NCI-H510A (cell line): ENCODE measurements at places on chromosomes 16 and 17.

DNA sequence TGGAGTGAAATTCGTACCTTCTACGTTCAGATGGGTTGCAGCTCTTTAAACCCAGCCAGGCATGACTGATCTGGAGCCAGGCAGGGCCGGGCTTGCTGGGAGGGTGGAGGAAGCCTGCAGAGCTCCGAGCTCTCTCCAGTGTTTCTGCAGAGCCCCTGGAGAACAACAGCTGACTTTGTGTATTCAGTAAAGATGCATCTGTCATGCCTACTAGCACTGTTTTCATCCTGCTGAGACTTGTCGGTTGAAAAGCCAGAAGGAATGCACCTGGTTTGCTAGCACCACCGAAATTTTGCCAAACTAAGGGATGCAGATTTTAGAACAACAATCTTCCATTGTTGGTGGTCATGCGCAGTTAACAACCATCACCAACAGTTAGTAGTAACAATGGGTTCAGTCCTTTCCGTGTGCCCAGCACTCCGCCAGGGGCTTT is 22.4 kb upstream of the SCNN1B start:
- DNase-seq, result peak; percentile 79

DNA sequence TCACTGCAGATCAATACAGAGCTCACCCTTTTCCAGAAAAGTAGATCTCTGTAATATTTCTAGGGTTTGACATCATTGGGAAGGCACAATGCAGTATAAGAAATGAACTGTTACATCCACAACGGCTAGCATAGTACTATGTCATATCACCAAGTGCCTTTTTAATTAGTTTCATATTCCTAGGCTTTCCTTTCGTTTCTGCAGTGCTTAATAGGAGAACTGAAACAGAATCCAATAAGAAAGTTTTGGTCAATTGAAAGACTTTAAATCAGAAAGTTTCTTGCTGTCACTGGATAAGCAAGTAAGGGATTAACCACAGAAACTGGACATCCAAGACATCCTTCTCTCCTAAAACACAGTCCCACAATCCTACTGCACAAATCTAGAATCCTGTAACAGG is 3.5 kb upstream of the RNF43 start:
- no peak for DNase-seq

DNA sequence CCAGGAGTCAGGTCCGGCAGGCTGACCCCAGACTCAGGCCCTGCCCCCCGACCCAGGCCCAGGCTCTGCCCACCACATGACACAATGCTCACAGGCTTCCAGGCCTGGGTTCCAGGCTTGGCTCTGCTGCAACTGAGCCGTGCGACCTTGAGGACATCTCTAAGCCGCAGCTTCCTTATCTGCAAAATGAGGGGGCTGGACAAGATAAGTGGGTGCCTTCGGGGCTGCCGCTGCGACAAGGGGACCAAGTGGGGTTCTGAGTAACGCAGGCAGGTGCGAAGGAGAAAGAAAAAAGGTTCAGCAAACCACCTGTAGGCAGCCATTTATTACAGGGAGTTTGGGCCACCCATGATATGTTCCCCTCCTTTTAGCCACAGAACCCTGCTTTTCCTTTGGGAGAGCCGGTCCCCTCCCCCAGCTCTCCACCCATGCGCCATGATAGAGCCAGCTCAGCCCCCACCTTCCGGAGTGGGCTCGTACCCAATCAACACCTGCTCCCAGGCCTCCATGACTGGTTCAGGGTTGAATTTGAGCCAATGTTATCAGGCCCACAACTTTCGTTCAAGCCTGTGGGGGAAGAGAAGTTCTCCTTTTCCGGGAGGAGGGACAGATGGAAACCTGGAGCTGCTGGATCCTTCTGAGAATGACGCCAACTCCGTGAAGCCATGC is 38.2 kb downstream of the RTN4RL1 start:
- DNase-seq, result no peak

DNA sequence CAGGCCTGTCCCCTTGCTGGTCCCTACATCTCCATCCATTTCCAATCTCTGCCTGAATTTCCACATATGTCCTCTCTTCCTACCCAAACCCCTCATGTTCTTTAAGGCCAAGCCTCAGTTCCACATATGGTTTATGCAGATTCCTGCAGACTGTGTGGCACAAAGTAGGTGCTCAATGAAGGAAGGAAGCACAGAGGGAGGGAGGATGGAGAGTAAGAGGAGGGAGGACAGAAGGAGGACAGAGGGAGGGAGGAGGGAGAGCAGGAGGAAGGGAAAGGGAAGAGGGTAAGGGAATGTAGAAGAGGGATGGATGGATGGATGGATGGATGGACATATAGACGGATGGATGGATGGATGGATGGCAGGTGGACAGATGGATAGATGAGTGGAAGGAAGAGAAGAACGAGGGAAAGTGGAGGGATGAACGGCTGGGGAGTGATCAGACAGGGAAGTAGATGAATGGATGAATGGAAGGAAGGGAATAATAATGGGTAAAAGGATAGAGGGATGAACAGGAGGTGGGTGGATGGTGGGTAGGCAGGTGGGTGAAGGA is 7.7 kb upstream of the KRT14 start:
- DNase-seq, result no peak

DNA sequence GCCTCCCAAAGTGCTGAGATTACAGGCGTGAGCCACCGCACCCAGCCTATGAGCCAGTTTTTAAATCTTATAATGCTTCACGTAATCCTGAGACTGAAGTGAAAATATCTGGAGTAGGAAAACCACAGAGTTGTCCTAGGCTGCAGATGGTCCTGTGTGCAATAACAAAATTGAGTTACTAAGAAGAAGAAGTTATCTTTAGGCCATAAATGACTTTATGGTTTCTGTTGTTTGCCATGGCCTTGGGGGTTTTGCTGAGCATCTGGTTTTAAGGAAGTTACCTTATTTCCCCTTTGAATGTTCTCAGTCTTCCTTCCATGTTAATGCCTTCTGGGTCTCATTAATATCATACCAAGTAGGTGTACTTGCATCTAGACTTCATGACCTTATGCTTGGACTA is 16.5 kb downstream of the NMT1 start:
- no peak for DNase-seq

GRCh38 chr17:44672479-44673093 is 16.3 kb downstream of the MEIOC start:
- DNase-seq, result no peak

- DNase-seq, result peak; percentile 83
These were observed 7.5 kb downstream of the GINS2 start for GRCh38 chr16:85681255-85681654.

- DNase-seq, result no peak
These were observed 440.2 kb downstream of the KCNJ2 start for GRCh38 chr17:70609566-70609965.

DNA sequence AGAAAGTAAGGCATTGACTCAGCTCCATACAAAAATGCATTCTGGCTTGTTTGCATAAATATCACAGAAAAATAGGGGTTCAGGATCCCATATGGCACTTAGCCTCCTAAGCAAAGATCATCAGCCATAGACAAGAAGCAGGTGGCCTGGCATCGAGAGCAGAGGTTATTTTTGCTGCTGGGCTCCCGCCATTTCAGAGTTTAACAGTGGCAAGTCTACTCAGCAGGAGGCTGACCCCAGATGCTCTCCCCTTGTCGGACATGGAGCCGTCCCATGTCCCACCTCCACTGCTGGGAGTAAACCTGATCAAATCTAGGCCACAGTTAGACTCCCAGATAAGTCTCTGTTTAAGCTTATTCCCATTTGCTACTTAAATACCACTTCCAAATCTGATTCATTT is 269.1 kb downstream of the FTO start:
- no peak for DNase-seq

DNA sequence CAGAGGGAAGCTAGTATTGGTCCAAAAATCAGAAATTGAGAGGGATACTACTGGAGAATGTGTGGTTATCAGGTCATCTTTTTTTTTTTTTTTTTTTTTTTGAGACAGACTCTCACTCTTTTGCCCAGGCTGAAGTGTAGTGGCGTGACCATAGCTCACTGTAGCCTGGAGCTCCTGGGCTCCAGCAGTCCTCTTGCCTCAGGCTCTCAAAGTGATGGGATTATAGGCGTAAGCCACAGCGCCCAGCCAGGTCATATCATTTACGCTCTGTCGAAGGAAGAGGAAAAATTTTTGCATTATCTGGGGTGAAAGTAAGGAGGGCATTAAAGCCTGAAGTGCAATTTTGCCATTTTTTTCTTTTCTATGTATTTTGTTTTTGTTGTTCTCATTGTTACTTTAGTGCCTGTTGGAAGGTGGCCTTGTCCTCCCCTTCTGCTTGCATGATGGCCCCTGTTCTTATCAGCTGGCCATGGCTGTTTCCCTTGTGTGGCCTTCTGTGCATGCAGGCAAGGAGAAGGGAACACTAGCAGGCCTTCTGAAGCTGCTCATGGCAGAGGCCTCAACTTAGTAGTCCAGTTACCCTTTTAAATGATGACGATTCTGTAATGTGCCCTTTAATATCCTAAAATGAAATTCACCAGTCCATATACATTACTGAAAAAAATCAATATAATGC is 118.3 kb downstream of the SPECC1 start:
- no peak for DNase-seq

- no peak for DNase-seq
These were observed 8.0 kb downstream of the PDF start for GRCh38 chr16:69322343-69322742.

- DNase-seq, result no peak
These were observed 3.8 kb downstream of the CEP131 start for GRCh38 chr17:81218991-81219390.

DNA sequence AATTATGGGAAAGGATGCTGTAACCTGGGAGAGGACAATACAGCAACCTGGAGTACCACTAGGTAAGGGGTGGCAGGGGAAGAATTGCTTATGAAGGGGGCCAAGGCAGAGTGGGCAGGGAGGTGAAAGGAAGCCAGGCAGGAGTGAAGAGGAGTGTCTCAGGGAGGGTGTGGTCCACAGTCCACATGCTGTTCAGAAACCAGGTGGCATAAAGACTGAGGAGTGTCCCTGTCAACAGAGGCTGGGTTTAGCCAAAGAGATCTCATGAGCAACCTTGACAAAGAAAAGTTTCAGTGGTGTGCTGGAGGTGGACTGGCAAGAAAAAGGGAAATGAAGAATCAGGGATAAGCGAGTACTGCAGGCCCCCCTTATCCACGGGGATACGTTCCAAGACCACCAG is 88.4 kb downstream of the SPACA3 start:
- no peak for DNase-seq

- no peak for DNase-seq
These were observed 11.1 kb downstream of the BPTF start for GRCh38 chr17:67836205-67836987.

DNA sequence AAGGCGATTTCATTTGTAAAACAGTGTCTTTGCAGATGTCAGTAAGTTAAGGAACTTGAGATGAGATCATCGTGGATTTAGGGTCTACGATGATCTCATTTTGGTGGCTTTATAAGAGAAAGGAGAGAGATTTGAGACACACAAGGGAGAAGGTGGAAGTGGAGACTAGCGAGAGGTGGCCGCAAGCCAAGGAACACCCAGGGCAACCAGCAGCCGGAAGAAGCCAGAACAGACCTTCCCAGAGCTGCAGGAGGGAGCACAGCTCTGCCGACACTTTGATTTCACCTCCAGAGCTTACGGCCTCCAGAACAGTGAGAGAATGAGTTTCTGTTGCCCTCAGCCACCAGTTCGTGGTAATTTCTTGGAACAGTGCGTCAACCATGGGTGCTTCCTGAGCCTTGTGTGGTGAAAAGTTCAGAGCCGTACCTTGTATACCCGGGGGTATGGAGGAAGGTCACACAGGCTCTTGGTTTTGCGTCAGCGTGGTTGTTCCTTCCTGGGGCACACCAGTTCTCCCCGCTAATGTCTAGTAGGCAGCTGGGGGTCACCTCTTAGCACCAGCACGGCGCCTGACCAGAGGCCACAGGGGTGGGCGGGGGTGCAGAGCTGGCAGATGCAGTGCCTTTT is 12.9 kb upstream of the SEC14L1 start:
- no peak for DNase-seq

GRCh38 chr16:50863644-50864144 is 121.8 kb downstream of the CYLD start:
- no peak for DNase-seq

DNA sequence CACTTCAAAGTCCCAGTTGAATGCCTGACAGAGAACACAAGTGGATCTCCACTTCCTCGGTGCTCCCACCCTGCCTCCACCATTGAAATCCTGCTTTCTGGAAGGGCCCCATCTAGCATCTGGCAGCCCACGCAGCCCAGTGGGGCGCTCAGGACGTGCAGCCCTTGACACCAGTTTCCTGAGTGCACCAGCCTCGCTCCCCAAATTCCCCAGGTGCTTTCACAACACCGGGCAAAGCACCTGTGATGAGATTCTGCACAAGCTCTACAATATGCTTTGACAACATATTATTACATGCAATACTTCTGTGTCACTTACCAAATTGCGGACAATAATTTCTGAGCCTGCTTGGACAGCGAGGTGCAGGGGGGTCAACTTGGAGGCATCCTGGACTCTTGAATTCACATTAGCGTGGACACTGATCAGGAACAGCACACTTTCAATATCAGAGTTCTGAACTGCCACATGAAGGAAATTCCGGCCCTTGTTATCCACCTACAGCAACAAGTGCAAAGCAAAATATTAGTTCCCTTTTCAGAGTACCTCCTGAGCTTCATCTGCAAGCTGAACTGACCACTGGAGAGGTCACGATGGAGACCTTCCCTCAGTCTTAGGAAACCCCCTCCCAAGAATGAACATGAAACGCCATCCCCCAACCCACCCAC is 33.9 kb downstream of the CYB5D2 start:
- no peak for DNase-seq

DNA sequence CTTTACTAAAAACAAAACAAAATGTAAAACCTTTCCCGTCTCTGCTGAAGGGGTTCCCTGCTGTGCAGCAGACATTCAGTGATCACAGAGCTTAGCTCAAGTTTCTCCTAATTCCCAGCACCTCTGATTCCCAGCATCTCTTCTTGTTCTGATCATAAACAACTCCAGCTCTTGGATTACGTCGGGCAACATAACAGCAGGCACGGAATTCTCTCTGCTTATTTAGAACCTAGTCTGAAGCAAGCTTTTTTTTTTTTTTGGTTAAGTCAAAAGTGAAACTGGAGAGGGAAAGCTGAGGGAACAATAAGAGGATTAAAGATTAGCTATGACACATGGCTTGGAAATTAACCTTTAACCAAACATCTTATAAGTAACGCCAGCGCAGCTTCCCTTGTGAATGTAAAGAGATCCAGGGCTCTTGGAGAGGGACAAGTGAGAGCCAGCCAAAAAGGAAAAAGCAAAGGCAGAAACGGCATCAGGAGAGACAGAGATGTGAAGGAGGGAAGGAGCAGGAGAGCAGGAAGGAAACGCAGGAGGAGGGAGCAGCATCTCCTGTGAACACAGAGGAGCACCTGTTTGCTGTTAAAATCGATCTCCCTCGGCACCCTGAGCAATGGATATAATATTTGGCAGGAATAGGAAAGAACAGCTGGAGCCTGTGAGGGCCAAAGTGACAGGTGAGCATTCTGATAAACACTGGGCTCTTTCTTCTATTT is at the start of gene BCO1:
Gene BCO1, plus strand, starts transcription at position 394 of the 716 bp plus-strand sequence. Its CDS starts 220 bp downstream, at position 614.
- DNase-seq, result no peak

DNA sequence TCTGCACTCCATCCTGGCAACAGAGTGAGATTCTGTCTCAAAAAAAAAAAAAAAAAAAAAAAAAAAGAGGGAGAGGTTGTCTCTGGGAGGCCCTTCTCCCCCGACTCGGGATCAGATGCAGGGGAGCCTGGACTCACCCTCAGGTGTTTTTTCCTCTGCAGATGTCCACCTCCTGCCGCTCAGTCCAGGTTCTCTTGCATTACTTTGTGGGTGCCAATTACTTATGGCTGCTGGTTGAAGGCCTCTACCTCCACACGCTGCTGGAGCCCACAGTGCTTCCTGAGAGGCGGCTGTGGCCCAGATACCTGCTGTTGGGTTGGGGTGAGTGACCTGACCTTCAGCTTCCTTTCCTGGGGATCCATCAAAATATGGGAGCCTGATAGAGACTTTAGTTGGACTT is 34.1 kb downstream of the GLP2R start:
- DNase-seq, result no peak

- DNase-seq, result no peak
These were observed 12.6 kb downstream of the NXPH3 start for GRCh38 chr17:49588312-49588711.
